ENCODE measurements at places on chromosomes 4 and X.

DNA sequence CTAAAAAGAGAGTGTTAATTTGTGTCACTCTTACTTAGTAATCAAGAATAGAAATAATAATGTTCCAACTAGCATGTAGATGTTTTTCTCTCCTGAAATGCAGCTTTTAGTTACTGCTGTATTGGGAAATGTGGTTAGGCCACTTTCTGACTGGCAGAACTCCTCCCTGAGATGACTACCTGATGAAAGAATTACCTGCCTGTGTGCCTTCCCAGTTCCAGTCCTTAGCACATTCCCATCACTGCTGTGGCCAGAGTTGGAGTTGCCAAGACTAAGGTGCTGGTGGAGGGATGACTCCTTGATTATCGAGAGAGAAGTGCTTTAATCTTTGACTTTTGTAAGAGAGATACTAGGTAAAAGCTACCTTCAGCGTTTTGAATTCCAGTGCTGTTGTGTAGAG is 9.5 kb downstream of the GAB1 start:
- no peak for DNase-seq

GRCh38 chr4:103123114-103123513 is 23.5 kb upstream of the BDH2 start:
- DNase-seq, result no peak

- DNase-seq, result no peak
Observed at GRCh38 chrX:51281758-51282318, 50.8 kb upstream of the NUDT10 start.

- no peak for DNase-seq
Observed at GRCh38 chr4:173837517-173837916, 307.5 kb upstream of the HAND2 start.

DNA sequence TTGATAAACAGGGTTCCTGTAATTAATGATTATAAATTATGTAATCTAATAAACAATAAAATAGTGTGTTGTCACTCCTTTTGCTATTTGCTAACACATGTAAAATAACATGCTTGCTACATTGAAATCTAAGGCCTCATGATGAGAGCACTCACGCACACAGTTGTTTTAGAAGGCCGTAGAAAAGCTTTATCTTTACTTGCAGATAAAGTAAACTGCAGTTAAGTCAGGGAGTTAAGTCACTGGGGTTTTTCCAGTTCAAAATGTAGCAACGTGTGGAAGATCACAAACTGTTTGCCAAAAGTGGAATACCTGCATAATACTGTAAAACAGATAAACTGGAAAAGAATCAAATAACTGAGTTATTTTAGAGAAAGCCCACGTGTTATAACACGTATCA is 187.3 kb upstream of the PACRGL start:
- no peak for DNase-seq

- no peak for DNase-seq
Observed at GRCh38 chr4:13547485-13548041, 3.3 kb upstream of the NKX3-2 start.

GRCh38 chrX:115650449-115650848 is 89.5 kb downstream of the PLS3 start:
- no peak for DNase-seq

DNA sequence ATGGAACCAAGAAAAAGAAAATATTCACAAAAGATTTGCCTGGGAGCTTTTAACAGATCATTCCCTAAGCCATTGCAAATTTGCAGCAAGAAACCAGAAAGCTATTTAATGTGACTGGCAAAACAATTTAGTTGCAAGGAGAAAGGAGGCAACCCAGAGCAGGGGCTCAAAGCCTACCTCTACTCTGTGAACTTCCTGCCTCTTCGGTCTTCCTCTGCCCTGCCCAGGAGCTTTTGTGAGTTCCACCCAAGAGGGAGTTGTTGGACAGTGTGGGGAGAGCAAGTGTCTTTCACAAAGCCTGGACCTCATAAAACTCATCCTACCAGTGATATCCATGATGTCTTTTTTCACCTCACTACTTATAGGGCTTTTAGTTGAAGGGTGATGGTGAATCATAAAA is 107.4 kb downstream of the AFF1 start:
- DNase-seq, result no peak

DNA sequence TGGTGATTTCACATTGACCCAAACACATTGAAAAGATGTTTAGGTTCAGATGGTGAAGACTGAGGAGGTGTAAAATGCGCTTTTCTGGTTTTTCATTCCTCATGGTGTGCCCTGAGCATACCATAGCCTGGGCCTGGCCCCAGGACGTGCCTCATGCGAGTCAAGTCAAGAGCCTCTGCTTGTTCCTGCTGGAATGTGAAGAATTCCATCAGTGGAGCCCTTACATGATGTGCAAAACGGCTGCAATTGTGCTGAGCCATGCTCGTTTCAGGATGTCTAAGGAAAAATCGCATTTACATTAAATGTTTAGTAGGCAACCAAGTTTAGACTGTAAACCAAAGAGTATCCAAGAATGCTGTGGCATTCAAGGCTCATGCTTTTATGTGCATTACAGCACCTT is 34.9 kb downstream of the GYG2 start:
- no peak for DNase-seq

Data from C1 segment of cervical spinal cord (tissue), 14 donors.